CD4-positive, alpha-beta T cell (primary cell): ENCODE measurements at places on chromosomes 1 and 21. TPM values are rescaled to one million over a fixed set of nuclear protein-coding genes. Genes with fewer than 3 reads are reported as not detected.

The MTFR1L gene
- 28.0 TPM for total RNA-seq

The PLA2G2F gene
- not detected for total RNA-seq

The ELF3 gene
- 2.0 TPM for total RNA-seq

GRCh38 chr1:172141341-172141881, 279.1 kb upstream of the C1orf105 start:
- DNase-seq: no peak

DNA sequence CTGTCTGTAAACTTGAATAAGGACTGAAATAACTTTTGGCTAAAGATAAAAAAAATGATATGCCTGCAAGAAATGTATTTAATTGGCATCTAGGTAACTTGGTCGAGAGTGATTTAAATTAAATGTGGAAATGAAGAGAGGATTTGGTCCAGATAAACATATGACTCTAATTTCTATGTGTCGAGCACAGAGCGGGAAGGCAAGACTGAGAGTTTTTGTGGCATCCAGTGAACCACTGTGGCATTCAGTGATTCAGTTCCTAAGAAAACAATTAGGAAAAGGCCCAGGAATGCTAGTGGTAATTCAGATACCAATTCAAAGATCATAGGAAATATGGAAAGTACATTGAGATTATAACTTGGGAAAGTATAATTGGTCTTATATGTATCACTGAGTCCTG, 39.6 kb downstream of the PDE4B start:
- DNase-seq: no peak

DNA sequence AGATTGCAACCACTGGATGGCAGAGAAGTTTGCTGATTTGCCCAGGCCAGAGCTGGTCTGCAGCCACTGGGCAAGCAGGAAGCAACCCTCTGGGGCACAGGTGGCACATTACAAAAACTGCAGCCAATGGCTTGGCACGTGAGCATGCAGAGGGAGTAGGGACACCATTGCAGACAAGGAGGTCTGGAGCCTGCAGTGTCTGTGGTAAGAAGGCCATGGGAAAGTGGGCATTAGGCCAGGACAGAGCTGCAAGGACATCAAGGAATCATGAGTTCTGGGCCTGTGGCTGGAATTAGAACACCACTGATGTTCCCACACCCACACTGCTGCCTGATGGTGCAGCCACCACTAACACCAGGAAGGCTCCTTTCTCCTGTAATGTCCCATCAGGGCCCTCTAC, 113.0 kb downstream of the TSEN15 start:
- no peak for DNase-seq
